ENCODE measurements at places on chromosomes 7 and 10.

DNA sequence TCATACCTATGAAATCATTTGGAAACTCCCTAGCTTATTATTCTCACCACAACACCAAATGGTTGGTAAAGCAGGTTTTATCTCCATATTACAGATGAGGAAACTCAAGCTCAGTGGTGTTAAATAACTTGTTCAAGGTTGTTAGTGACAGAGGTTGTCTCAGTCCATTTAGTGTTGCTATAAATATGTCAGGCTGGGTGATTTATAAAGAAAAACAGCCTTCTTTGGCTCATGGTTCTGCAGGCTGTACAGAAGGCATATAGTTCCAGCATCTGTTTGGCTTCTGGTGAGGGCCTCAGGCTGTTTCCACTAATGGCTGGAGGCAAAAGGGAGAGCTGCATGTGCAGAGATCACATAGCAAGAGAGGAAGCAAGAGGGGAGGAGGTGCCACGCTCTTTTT is 96.6 kb downstream of the ZNF438 start:
- no peak for DNase-seq

DNA sequence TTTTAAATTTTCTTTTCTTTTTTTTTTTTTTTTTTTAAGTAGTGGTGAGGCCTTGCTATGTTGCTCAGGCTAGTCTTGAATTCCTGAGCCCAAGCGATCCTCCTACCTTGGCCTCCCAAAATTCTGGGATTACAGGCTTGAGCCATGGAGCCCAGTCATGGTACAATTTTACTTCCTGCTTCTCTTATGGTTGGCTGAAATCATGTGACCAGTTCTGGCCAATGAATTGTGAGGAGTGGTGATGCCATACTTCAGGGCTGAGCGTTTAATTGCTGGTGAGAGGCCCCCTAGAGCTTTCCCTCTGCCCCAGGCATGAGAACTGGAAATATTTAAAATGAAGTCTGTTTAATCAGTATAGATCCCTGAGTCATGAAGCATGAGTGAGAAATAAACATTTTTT is 22.2 kb upstream of the BAIAP2L1 start:
- DNase-seq: peak; percentile 15

DNA sequence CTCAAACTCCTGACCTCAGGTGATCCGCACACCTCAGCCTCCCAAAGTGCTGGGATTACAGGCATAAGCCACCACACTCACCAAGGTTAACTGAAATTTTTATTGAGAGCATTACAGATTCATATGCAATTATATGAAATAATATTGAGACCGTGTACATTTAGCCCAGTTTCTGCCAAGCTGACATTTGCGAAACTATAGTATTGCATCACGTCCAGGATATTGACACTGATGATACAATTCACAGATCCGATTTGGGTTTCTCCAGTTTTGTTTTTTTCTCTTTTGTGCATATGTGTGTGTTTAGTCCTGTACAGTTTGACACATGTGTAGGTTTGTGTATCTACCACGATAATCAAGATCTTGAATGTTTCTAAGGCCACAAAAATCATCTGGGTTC is 627.9 kb upstream of the FOXK1 start:
- DNase-seq: no peak

GRCh38 chr10:110512461-110513187 is 14.9 kb downstream of the DUSP5 start:
- no peak for DNase-seq

- no peak for DNase-seq
These were observed 109.5 kb downstream of the NRF1 start for GRCh38 chr7:129721068-129721467.

GRCh38 chr7:4738711-4739527 is 36.5 kb upstream of the AP5Z1 start:
- DNase-seq: no peak

DNA sequence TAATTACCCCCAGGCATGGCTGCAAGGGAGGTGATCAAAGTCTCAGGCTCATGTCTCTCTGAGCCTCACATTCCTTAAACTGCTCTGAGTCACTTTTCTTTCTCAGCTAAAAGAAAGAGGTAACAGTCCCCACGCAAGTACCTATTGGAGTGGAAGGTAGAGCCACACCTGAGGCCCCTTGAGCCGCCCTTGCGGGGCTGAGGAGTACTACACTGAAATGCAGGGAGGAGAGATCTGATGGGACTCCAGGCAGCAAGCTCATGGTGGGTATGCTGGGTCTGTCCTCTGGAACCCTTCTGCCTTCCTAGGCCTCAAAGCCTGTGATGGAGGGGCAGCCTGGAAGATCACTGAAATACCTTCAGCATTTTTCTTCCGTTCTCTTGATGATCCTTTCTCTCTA is 960.0 kb downstream of the DNAJB9 start:
- DNase-seq: no peak

- no peak for DNase-seq
These were observed 46.3 kb upstream of the GNAT3 start for GRCh38 chr7:80558116-80558515.

- no peak for DNase-seq
These were observed 122.5 kb downstream of the PTPN20 start for GRCh38 chr10:47033541-47034270.

GRCh38 chr10:131323880-131324279 is 12.4 kb upstream of the TCERG1L start:
- DNase-seq: no peak

DNA sequence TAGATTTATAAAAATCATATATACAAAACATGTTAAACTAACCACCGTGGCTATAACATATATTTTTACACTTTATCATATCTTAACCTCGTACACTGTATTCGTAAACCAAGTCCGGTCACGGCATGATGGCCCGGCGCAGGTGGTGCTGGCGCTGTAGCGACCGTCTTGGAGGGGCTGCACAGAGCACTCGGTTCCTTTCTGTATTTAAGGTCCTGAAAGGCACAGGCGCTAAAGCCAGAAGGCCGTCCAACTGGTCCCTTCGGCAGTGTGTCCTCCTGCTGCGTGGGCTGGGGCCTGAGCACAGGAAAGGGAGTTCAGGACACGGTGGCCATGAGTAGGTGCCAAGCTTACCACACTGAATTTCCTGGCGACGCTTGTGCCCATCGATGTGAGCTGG is 33.8 kb downstream of the AMZ1 start:
- DNase-seq: no peak

GRCh38 chr7:29955799-29956486 is 33.7 kb downstream of the SCRN1 start:
- no peak for DNase-seq

DNA sequence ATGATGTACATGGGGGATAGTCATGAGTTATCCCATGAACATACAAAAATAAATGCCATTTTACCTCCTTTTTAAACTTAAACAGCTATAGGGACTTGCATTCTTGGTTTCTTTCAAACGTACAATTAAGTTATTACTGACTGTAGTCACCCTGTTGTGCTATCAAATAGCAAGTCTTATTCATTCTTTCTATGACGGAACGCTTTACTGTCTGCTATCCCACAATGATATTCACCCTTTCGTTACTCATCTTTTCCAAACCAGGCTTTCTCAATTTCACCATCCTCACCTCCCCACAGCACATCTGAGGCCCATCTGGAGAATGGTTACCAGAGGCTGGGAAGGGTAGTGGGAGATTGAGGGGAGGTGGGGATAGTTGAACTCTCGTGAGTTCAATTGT is 218.8 kb downstream of the PHF14 start:
- no peak for DNase-seq

DNA sequence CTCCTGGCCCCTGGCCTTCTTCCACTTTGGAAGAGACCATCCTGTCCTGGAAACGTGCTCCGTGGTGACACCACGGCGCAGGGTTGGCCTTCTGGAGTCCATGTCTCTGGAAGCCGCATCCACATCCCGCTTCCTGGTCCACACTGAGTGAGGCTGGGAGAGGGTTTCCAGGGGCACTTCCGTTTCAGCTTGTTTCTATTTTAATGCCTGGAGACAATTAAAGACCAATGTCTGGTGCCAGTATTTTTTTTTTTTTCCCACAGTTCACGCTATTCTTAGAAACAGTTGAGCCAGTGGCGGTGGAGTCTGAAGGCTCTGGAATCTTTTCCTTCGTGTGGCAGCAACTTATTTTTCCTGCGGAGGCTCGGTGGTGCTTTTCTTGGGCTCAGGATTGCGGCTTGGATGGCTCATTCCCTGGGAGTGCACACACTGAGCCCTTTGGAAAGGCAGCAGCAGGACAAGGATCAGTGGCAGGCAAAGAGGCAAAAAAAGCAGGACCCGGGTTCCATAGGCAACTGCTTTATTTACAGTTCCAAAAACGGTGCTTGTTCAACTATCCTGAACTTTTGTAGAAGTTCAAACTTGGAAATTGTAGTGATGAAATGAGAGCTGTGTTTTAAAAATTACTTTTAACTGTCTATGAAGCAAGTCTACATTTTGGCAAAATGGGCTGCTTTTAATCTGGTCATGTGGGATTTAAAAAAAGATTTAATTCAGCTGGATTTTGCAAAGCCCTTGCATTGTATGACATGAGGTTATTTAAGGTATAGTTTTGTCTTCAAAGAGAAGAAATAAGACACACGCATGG is 202.8 kb downstream of the BAMBI start:
- DNase-seq: no peak

- DNase-seq: no peak
These were observed 366.9 kb downstream of the DNAJB6 start for GRCh38 chr7:157703534-157704195.

DNA sequence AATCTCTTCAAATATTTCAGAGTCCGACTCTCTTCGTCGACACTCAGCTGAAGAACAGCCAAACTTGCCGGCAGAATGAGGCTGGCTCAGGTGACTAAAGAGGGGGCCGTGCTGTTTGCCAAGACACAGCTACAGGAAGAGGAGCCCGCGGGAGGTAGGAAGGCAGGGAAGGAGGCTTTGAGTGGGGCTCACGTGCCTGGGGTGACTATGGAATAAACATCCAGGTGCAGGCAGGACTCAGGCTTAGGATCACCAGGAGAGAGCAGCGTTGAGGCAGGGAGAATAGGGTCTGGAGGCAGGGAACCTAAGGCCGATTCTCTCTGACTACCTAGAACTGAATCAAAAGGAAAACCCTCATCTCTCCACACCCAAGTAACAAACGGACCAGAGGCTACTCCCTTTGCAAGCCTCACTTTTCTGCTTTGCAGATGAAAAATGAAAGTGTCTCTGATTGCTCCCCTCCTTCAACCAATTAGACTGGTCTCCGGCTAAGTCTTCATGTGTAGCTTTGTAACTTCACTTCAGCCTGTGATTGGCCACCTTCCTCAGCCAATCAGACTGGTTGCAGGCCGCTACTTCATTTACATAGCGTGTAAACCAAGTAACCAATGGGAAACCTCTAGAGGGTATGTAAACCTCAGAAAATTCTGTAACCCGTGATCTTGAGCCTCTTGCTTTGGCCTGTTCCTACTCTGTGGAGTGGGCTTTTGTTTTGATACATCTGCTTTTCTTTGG is 19.7 kb upstream of the BNIP3 start:
- peak; percentile 18 for DNase-seq

GRCh38 chr7:134509010-134509409 is 18.4 kb upstream of the AKR1B10 start:
- no peak for DNase-seq

DNA sequence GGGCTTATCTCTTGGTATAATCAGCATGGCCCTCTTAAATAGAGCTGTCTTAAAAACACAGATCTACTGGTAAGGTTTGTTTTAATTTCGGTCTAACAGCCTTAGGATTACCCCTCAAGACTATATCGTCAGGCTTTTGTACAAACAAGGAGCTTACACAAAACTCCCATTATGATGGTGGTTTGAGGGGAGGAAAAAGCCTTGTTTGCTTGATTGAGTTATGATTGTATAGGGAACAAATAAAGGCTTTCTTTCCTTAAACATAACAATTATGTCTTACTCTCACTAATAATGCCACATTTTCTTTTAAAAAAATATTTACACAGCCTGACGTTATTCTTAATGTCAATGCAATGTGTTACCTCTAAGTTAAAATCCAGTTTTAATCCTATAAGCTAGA is 188.8 kb upstream of the TCF7L2 start:
- DNase-seq: no peak

GRCh38 chr10:96511044-96511945 is 2.4 kb downstream of the TLL2 start:
- peak; percentile 45 for DNase-seq

- DNase-seq: no peak
These were observed 7.8 kb downstream of the WIPI2 start for GRCh38 chr7:5197811-5198210.

- peak; percentile 94 for DNase-seq
These were observed 210.1 kb downstream of the TNS3 start for GRCh38 chr7:47371733-47372368.

- peak; percentile 81 for DNase-seq
These were observed 120.8 kb downstream of the NRCAM start for GRCh38 chr7:108335269-108335918.

- no peak for DNase-seq
These were observed 143.3 kb downstream of the HDAC9 start for GRCh38 chr7:18638594-18639452.

GRCh38 chr7:33710608-33711007 is 194.7 kb upstream of the BMPER start:
- DNase-seq: no peak

GRCh38 chr7:102128303-102128702 is 158.4 kb upstream of the SH2B2 start:
- no peak for DNase-seq

- DNase-seq: peak; percentile 27
These were observed at the start of gene ANKRD2 for GRCh38 chr10:97572214-97572989. ANKRD2 (plus strand) TSS chr10:97572779; CDS start chr10:97572789, 10 bp downstream.

DNA sequence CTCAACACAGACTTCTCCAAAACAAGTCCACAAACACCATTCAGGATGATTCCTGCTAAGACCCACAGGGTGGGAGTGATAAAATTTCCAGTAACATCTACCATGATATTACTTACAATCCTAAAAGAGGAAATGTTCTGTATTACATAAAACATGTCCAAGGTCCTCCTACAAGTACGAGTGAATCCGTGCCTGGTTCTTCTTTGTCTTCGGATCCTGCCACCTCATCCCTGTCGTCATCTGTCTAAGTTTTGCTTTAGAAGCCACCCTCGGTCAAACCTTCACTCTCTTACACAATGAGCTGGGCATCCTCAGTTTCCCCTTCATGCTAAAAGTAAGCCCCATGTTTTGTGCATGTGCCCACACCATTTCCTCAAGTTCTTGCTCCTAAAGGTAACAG is 279.0 kb downstream of the KCNMA1 start:
- DNase-seq: no peak

- peak; percentile 68 for DNase-seq
These were observed 301.5 kb downstream of the FZD1 start for GRCh38 chr7:91565499-91566401.

DNA sequence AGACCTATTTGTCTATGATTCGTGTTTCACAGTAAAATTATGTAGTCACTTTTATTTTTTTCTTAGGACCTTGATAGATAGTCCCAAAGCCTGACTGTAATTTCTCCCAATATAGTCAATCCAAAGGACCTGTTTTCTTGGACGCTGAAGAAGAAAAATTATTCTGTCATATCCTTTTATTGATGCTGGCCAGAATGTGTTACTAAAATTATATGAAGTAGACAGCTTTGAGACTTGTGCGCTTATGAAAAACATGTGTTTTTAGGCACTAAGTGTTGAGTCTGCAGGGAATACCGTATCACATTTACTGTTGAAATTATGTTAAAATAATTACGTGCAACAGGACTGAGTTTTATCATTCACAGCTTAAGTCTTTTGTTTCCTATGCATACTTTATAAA is 17.9 kb downstream of the TES start:
- DNase-seq: no peak

Data from NCI-H345 (cell line).